ENCODE measurements at places on chromosomes 2 and 18.

DNA sequence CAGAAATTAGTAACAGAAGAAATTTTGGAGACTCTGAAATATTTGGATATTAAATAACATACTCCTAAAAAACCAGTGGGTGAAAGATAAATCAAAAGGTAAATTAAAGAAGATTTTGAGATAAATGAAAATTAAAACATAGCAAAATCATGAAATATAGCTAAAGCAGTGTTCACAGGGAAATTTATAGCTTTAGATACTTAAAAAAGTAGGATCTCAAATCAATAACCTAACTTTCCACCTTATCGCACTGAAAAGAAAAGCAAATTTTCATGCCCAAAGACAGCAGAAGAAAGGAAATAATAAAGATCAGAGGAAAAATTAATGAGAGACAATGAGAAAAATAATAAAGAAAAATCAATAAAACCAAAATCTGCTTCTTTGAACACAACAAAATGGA is 135.1 kb upstream of the KLF7 start:
- DNase-seq: no peak

DNA sequence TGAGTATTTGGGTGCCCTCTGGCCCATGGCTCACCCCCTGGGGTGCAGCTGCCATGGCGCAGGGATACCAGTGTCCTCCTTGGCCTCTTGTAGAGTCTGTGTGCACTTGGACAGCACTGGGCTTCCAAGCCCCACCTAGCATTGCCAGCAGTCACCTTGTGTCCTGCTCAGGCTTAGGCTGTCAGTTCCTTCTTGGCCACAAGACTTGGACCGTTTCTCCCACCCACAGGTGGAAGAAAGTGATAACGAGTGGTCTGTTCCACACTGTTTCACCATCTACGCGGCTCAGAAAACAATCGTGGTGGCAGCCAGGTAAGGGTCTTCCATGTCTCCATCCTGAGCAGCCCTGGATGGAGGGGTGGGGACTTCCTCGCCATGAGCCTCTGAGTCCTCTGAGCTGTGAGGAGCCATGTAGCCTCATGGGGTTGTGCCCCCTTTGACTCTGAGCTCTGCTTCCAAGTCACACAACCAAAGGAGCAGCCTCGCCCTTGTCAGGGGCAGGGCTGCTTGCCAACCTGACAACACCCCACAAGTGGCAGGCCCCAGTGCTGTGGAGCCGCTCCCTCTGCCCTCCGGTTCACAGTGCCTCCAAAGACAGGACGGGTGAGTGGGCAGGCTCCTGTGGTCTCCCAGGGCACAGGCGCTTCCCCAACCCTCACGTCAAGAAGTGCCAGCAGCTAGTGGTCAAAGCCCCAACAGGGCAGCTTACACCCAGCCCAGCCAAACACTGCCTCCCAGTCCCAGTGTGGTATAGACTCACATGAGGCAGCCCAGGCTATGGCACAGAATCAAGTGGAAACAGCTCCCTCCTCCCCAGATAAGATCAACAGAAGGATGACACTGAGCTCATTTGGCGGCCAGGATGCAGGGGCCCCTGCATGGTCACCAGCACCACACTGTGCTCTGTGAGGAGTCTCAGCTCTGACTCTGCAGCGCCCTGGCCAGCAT is 18.4 kb downstream of the STK25 start:
- no peak for DNase-seq

DNA sequence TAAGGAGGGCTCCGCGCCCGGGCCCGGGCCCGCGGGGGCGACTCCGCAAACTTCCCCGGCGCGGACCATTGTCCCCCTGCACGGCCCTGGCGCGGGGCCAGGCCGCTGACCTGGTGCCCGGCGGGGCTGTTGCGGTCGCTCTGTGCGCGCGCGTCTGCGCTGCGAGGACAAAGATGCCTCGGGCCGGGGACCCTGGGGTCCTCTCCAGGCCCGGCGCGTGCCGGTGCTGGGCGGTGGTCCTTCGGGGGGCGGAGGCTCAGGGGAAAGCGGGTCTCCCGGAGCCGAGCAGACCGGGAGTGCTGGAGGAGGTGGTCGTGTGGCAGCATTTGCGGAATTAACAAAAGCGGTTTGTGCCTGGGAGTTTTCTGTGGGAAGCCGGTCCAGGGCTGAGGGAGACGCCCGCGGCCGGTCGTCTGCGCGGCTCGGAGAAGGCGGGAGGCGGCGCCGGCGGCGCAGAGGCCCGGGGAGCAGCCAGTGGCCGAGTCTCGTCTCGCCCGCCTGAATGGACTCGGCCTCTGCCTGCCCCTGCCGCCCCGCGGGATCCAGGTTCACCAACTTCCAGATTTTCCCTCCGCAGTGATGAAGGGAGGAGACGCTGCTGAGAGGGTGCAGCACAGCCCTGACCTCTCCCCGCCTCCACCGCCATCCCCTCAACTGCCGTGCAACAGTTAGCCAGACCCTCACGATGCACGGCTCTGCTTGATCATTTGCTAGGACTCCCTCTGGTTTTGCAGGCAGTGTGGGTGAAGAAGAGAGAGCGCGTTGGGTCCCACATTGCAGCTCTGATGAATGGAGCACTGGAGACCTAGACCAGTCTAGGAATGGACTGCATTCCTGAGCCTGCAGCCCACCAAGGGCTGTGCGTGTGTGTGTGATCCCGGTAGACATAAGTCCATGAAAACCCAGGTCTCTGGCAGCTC is 705 bp downstream of the EFR3B start:
- no peak for DNase-seq

DNA sequence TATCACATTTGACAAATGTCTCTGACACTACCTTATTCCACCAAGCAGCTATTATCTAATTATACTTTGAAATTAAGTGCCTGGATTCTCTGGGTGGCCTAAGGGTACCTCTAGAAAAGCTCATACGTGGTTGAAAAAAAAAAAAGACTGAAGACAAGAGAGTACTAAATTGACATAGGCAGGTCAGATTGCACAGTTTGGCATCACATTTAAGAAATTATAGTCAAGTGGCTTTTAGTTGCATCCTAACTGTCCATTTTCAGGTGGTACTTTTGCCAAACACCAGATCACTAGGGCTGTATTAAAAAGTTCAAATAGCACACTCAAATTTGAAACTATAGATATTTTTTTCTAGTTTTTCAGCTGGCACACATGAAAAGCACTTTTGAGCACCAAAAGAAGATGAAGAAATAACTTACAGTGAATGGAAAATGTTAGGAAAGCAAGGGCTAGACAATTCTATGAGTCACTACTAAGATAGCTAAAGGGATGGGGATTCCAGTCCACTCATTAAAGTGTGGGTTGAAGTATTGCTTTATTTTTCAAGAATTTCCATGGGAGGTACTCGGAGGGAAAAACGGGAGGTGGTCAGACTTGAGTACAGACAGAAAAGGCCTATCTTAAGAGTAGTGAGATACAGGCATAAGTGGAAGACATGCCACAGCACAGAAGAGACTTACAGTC is 106.5 kb upstream of the COL5A2 start:
- DNase-seq: no peak

DNA sequence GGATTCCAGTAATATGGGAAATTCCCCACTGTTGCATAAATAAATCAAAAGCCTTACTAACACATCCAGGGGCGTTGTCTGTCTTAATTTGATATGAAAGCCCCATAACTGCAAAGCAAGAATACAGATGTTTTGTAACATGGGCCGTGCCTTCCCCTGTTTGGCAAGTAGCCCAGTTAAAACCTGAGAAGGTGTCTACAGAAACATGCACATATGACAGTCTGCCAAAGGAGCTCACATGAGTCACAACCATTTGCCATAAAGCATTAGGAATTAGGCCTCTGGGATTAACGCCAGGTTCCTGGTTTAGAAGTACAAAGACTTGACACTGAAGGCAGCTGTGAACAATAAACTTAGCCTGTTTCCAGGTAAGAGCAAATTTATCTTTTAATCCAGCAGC is 43.1 kb upstream of the LONRF2 start:
- no peak for DNase-seq

DNA sequence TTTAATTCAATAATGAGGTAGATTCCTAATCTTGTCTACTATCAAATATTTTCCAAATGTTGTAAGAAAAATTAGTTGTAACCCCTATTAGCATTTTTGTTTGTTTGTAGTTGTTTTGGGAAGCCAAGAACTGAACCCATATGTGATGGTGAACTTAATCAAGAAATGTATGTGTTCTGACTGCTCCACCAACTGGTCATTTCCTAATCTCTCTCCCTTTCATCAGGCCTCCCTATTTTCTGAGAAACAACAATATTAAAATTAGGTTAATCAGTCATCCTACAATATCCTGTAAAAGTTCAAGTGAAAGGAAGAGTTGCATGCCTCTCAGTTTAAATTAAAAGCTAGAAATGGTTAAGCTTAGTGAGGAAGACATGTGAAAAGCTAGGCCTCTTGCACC is 504.0 kb downstream of the EPHA4 start:
- DNase-seq: no peak

GRCh38 chr2:12183032-12183645 is 436.7 kb downstream of the LPIN1 start:
- no peak for DNase-seq

- no peak for DNase-seq
Measured at GRCh38 chr2:157990173-157990572, 111.5 kb upstream of the UPP2 start.

DNA sequence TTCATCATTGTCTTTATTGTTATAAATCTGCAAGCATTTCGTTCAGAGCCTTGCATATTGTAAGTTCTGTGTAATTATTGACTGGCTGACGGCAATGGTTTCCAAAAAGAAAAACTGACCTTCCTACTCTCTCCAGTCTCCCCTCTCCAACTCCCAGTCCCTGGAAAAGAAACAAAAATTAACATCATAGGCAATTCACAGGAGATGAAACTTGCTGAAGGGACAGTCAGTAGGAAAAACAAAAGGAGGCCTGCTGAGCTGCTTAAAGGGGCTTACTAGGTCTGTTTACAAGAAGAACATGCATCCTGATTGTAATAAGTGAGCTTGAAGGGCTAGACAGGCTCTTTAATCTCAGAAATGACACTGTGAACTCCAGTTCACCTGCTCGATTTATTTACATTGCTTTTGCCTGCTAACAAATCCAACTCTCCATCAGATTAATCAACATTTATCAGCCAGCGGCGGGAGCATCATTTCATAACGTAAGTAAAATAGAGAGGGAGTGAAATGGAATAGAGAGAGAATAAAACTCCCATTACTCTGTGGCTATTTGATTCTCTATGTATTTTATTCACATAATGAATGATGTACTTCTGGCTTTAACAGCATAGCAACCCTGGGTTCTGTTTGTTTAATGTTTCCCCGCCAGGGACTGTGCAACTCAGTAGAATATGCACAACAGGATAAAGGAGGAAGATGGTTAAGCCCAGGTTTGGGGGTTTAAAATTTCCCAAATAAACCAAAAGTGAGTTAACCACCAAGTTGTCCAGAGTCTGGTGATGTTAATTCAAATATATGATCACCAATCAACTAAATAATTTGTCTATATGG is 256.7 kb upstream of the SETBP1 start:
- no peak for DNase-seq

- no peak for DNase-seq
Measured at GRCh38 chr2:240810621-240811020, 9.4 kb downstream of the KIF1A start.

GRCh38 chr2:96485350-96485749 is 19.8 kb downstream of the NEURL3 start:
- DNase-seq: no peak

DNA sequence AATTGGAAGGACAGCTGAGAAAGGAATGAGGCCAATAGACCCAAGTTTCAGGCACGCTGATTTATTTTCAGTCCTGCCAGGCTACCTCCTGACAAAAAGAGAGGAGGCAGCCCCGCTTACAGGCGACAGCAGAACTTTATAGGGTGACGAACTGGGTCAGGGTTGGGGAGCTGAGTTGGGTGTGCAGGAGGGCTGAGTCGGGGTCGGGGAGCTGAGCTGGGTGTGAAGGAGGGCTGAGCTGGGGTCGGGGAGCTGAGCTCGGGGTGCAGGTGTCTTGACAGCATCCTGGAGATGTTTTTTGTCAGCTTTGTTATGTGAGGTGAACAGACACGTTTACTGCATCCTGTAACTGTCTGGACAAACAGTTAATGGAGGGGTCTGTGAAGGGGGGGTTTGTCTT is 342.2 kb downstream of the ADCYAP1 start:
- DNase-seq: no peak

DNA sequence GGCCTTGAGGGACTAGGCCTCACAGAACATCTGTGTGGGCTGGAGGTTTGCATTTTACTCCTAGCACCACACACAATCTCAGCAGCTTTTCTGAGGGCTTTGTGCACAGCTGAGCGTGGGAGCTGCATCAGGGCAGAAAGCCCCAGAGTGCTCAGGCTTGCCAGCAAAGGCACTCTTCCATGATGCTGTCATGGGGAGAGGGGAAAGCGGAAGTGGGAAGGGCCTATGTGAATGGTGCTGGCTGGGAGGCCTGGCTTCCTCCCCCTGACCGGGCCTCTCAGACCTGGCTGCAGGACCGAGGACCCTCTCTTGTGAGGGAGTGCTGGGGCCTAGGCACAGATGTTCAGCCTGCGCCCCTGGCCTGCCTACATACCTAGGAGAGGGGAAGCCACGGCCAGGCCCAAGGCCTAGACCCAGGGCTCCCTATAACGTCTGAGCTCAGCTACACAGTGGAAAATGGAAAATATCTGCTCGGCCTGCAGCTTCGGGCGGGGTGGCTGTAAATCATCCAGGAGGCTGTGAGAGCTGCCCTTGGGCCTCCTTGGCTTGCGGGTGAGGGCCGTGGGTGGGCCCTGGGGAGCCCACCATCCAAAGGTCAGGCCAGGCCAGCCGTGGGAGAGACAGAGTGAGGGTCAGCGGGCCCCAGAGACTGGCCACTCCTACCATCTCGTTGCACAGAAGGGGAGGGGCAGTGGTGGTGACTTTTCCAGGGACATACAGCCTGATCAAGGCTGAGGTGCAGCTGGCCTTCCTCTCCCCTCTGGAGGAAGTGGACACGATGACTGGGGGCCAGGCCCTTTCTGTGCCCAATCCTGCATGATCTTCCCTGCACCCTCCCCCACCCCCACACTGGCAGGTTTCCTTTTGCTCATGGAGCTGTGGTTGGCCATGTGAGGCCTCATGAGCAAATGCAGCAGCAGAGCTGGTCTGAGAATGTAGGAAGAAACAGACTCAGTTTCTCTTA is 22.8 kb downstream of the GLI2 start:
- DNase-seq: no peak

GRCh38 chr2:120546865-120547390 is 188.7 kb upstream of the GLI2 start:
- DNase-seq: no peak

DNA sequence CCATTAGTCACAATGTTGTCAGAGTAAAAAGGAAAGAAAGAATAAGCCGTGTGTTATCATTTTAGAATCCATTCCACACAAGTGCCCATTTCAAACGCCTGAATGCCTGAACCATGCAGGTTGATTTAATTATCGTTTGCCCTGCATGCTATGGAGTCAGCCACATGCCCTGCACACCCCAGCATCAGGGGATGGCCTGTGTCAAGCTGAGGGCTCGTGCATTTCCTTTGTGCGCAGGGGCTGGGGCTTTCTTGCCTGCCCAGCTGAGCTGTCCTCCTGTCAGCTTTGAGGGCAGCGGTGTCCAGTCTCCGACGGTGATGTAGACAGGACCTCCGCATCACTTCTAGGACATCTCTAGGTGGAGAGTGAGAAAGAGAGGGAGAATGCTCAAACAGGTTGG is 200.4 kb downstream of the TSN start:
- DNase-seq: no peak

GRCh38 chr18:24490539-24490938 is 30.1 kb downstream of the HRH4 start:
- no peak for DNase-seq

GRCh38 chr2:138147796-138148195 is 183.5 kb downstream of the HNMT start:
- no peak for DNase-seq

GRCh38 chr2:19671916-19672315 is 229.9 kb downstream of the TTC32 start:
- DNase-seq: no peak

- DNase-seq: no peak
Measured at GRCh38 chr2:138124521-138124920, 160.2 kb downstream of the HNMT start.

- DNase-seq: no peak
Measured at GRCh38 chr2:226514895-226515294, 284.7 kb downstream of the IRS1 start.
